Spleen (tissue), 13 donors: ENCODE measurements at places on chromosomes 5 and 9. TPM values are rescaled to one million over a fixed set of nuclear protein-coding genes. Genes with fewer than 3 reads are reported as not detected.

DNA sequence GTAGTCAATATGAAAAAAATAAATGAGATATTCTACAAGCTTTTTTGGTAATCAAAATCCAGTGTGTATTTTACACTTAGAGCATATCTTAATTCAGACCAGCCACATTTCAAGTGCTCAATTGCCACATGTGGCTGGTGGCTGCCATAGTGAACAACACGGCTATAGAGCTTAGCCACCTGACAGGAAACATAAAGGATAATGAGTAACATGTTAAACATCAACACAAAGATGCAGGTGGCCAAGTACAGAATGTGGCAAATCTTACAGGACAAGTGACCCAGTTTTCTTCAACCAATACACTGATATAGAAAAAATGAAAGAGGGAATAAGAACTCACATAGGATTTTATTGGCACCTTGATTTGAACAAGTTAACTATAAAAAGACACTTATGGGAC is 61.4 kb downstream of the KIF24 start:
- no peak for DNase-seq

DNA sequence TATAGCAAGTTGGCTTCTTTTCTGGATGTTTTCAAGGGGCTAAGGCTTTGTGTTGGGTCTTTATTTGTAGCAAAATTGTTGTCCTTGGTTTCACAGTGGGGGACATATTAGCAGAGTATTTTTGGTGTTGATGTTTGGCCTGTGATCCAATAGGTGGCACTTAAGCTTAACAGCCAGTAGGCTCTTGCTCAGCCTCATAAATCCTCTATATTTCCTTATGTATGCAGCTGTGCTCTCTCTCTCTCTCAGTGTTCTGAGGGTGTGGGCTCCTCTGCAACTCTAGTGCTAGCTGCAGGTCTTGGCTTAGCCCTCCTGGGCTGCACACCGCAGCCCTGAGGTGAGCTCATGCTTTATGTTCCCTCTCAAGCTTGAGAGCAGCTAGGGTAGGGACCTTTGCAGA is 195.0 kb upstream of the GHR start:
- no peak for DNase-seq

- DNase-seq, result no peak
These were observed 49.2 kb upstream of the LIFR start for GRCh38 chr5:38605610-38606009.

ANKRD20A1 gene
- 0.77 TPM for polyA plus RNA-seq
